ENCODE measurements at places on chromosomes 13 and 19.

GRCh38 chr19:16529466-16530144, 12.6 kb downstream of the CHERP start:
- DNase-seq, result no peak

GRCh38 chr13:79933389-79933788, 407.5 kb downstream of the SPRY2 start:
- DNase-seq, result no peak

DNA sequence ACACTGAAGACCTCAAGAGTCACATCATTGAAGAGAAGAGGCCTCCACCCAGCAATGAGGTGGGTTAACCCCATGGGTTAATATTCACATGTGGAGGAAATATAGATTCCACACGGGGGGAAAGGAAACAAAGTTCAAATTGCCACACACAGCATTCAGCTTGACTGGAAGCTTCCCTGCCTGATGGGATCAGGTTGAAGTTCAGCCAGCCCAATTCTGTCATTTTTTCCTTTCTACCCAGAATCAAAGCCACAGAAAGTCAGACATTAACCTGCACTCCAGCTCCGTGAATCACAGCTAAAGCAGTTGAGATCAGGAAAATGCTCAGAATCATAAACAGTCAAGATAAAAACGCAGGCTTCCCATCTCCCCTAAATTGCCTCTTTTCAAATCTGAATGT, 208.7 kb upstream of the OBI1 start:
- no peak for DNase-seq

GRCh38 chr19:41971363-41971762, 12.2 kb upstream of the RABAC1 start:
- no peak for DNase-seq

DNA sequence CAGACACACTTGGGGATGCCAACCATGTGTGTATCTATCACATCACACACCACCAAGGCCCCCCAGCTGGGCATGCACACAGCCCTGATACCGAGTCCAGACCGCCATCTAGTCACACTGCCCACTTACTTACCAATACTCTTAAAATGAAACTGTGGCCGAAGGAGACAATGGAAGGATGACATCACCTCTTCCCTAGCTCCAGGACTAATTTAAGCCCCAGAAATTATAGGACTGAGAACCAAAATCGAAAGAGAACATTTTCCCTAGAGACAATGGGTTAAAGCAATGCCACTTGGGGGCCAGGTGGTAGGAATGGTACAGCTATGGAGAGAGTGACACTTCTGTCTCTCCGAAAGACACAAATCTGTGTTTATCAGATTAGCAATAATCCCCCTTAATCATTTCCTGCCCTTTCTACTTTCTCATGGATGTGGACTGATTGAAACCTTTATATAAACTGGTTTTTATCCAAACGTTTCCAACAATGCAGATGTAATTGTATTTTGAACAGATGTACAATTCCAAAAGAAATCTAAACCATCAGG, 663 bp upstream of the GGACT start:
- DNase-seq, result no peak

Data from stimulated activated CD8-positive, alpha-beta memory T cell treated with anti-CD3 and anti-CD28 coated beads, Interleukin-2, amount 100 ng/mL, for 1 hour (primary cell).